ENCODE measurements at places on chromosomes 12 and 14.

DNA sequence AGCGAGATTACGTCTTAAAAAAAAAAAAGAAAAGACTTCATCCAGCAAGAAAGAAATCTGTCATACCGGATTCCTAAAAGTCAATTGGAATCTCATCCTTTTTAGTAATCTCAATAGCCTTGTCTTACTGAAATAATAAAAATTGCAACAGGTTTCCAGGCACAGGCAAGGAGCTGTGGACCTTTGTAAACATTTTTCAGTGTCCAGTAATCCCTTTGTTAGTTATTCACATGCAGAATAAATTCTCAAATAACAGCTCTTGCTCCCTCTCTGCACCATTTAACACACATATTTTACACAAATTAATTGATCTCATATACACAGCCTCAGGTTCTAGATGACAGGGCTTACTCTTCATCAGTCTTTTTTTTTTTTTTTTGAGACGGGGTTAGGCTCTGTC, 22.0 kb upstream of the CALM1 start:
- DNase-seq, result no peak

GRCh38 chr14:55705651-55706364, 125.8 kb downstream of the KTN1 start:
- DNase-seq, result peak; percentile 39

DNA sequence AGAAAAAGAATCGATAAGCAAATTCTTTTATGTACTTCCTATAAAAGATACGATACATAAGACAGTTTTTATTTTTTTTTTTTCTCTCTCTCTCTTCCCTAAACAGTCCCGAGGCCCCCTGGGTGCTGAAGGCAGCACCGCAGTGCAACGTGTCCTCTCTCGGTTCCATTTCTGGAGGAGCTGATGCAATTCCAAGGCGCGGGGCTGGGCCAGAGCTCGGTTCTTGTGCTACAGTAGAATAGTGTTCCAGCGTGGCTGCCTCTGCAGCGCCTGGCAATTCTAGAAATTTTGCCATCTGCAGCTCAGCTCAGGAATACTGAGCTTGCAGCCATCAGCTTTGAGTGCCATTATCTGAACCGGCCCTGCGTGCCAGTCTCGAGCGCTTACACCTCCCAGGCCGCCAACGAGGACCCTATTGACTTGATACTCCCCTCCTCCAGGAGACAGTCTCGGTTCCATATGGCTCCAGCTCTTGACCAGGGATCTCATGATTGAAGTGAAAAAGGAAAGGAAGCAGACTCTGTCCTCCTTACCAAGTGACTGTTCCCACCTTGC, 630 bp downstream of the ALDH1L2 start:
- peak; percentile 46 for DNase-seq

DNA sequence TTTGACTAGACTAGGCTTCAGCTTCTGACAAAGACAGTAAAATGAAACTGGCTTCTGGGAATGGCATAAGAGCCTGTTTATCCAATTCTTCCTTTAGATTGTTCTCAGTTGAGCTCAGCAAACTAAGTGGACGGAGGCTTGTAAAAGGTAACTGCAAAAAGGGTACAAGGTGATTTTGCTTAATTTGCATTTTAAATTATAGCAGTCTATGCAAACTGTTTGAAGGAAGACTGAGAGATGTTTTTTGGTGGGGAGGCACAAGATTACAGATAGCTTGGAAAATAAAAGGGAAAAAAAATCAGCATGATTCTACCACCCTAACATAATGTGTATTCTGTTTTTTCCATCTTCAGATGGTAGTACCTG, 5.0 kb downstream of the SUSD6 start:
- DNase-seq, result no peak

DNA sequence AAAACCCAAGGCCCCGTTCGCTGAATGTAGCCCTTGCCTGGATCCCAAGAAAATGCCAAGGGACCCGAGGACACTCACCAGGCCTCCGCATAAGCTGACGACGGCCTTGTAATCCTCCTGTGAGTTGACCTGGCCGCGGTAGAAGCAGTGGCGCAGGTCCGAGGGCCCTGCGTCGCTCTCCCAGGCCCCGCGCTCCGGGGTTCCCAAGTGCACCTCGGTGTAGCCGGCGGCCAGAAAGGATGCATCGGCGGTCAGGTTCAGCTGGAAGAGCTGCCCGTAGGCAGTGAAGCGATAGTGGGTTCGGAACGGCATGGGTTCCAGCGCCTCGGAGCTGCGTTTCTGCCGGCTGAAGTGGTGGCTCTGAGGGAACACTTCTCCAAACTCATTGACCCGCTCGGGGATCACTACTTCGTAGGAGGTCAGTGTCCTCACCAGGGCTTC, 1.2 kb downstream of the ADAMTS20 start:
- no peak for DNase-seq

GRCh38 chr12:111842556-111843396, 748 bp downstream of the MAPKAPK5 start:
- peak; percentile 25 for DNase-seq

- DNase-seq, result no peak
These were observed 508 bp upstream of the KCNH5 start for GRCh38 chr14:63045612-63046320.
